Myocyte (in vitro differentiated cells): ENCODE measurements at places on chromosomes 2 and 18. TPM values are rescaled to one million over a fixed set of nuclear protein-coding genes. Genes with fewer than 3 reads are reported as not detected.

ARHGEF33 gene
- 0.26 and 0.27 TPM in 2 replicates for total RNA-seq

- DNase-seq = no peak
Observed at GRCh38 chr18:1294229-1294628, 389.6 kb downstream of the ADCYAP1 start.

GRCh38 chr2:26150243-26150642 is 22.6 kb upstream of the GAREM2 start:
- DNase-seq = no peak

- no peak for DNase-seq
Observed at GRCh38 chr2:125397535-125398251, 1258.3 kb upstream of the GYPC start.

DNA sequence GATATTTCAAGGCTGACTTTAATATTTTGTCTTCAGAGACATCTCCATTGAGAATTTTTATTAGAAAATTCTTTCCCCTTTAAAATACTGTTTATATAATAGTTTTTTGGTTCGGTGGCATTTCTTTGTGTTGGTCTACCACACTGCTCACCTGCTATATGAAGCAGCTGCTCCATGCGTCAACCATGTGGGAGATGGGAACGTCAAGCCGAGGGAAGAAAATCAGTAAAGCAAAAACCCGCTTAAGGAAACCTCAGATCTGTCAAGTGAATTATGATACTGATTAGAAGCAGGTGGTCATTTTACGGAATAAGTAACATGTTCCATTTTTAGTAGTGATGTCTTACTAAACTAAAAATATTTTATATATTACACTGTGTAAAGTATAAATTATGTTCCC is 5.6 kb upstream of the TMEM17 start:
- peak; percentile 65 for DNase-seq

- DNase-seq = no peak
Observed at GRCh38 chr18:57640749-57641148, 19.1 kb upstream of the NARS1 start.
